Brain microvascular endothelial cell (primary cell): ENCODE measurements at places on chromosomes 5 and 9.

DNA sequence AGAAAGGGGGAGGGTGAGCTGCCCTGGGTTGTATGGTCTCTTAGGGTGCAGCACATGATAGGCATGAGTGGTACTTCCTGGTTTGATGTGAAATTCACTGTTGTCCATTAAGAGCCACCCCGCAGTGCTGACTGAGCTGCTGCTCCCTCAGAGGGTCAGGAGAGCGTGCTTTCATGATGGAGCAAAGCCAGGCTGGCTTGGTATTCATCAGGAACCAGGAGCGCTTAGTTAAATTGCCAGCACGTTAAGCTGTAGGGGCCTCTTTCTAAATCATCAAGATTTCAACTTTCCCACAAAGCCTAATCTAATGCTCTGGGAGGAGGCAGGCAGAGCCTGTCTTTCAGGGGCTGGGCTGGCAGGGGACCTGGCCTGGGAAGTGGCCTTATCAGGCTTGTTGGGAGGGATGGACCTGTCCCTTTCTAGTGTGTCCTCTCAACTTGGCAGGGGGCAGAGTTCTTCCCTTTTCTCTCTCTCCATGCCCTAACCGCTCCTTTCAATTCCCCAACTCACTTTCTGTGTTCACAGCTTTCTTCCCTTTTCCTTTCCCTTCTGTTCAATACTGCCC, 7.9 kb downstream of the CYSTM1 start:
- peak; percentile 45 for DNase-seq

DNA sequence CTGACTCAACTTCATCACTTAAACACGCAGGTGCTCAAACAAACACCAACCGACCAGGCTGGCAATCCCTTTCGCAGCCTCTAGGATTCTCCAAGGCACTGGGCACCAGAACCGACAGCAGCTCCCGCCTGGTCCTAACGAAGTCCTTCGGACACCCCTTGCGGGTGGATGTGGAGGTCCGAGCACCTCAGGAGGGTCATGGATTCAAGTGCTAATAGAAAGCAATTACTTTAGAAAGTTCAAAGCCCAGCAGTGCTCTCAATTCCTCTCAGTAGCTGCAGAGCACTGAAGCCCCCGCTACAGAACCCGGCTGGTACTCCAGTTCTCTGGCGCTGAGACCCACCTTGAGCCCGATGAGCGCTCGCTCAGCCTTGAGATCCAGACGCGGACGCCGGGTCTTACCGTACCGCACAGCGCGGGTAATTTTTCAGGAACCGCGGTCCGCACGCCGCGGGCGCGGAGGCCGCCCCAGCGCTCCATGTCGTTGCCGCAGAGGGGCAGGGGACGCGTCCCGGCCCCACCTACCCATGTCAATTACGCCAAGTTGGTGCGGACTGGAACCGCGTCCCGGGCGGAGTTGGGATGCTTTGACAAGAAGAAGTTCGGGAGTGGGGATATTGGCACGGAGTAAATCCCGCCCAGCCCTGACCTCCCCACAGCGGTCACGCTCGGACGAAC, 638 bp downstream of the MARCHF3 start:
- DNase-seq: peak; percentile 59

- no peak for DNase-seq
Observed at GRCh38 chr5:123436201-123436600, 13.0 kb upstream of the CEP120 start.

GRCh38 chr9:89664896-89665329, 60.1 kb downstream of the GADD45G start:
- no peak for DNase-seq

- DNase-seq: no peak
Observed at GRCh38 chr5:33877449-33877848, 14.3 kb downstream of the ADAMTS12 start.

DNA sequence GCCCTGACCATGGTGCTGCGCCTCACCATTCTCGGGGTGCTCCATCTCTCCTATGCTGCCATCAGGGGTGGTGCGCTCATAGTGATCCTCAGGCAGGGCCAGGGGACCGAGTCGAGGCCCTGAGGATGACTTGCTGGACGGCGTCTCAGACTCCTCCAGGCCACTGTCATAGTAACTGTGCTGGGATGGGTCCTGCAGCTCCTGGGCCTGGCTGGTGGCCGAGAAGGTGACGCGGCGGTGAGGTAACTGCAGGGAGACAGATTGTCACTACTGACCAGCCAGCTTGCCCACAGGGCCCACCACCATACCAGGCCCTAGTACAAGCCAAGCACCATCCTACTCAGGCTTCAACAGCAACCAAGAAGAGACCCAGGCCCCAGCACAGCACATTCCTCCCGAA, 21.0 kb downstream of the PCDH1 start:
- no peak for DNase-seq

DNA sequence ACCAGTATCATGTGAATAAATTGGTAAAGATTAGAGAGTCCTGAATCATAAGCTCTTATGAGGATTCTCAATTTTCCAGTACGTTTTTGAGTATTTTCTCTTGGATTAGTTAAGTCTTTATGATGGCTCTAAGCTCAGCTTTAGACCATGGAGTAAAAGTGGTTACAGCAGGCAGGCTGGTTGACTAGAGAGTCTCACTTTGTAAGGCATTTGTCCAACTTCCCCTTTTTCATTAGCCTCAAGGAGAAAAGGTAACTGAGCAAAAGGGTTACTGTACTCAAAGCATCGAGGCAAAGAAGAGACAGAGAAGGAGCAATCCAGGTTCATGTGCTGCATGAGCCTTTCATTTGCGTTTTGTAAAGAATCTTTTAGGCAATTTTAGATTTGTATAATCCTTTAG, 8.5 kb downstream of the NOP16 start:
- no peak for DNase-seq

GRCh38 chr9:135519179-135519971, 1.9 kb upstream of the LCN1 start:
- no peak for DNase-seq

- DNase-seq: no peak
Observed at GRCh38 chr5:37568018-37568753, 189.1 kb downstream of the WDR70 start.

DNA sequence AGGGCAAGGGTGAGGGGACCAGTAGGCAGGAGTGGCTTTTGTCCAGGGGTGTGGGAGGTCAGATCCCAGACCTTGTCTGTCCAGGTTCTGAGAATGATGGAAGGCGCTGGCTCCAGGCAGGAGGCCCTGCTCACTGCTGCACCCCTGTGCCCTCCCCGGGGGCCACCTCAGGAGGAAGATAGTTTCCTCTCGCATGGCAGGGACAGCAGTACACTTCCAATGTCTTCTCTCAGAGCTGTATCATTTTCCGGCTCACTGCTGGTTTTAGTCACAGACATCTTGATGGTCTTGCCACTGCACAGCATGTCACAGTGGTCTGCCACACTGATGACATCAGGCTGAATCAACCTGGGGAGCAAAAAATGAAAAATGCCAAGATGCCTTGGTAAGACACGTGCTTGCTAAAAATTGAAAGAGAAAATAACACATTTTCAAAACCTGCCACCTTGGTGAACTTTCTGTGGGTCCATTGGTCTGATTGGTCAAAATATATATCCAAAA, 3.3 kb upstream of the SLC6A3 start:
- no peak for DNase-seq

DNA sequence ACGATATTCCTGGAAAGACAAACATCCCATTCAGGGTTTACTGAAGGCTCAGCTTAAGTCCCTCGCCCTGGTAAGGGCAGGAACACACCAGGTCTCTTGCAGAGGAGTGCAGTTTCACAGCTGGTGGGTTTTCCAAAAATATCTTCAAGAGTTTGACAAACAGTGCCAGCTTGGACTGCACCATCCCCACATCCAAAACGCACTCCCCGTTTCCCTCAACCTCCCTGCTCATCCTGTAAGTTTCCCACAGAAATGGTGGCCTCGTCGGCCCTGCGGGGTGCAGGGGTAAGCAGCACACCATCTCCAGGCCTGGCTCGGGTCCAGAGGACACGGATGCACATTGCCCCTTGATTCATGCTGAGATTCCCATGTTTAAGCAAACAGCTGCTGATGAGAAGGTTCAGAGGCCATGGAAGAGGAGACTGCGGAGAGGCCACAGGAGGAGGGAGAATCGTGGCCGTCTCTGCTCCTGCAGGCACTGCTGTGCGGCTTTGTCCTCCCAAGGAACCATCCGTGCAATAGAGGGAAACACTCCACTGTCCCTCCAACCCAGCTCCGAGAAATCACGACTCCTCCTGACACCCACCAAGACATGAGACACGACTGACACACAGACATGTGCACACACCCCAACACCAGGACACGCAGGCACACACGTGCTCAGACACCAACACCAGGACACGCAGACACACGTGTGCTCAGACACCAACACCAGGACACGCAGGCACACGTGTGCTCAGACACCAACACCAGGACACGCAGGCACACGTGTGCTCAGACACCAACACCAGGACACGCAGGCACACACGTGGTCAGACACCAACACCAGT, 24.0 kb upstream of the SLC12A7 start:
- DNase-seq: no peak

GRCh38 chr9:19600538-19600937, 188.3 kb downstream of the SLC24A2 start:
- DNase-seq: no peak
